ENCODE measurements at places on chromosomes 1 and 21.

GRCh38 chr1:153231785-153232184 lies 14.4 kb downstream of the PRR9 start:
- DNase-seq = no peak

DNA sequence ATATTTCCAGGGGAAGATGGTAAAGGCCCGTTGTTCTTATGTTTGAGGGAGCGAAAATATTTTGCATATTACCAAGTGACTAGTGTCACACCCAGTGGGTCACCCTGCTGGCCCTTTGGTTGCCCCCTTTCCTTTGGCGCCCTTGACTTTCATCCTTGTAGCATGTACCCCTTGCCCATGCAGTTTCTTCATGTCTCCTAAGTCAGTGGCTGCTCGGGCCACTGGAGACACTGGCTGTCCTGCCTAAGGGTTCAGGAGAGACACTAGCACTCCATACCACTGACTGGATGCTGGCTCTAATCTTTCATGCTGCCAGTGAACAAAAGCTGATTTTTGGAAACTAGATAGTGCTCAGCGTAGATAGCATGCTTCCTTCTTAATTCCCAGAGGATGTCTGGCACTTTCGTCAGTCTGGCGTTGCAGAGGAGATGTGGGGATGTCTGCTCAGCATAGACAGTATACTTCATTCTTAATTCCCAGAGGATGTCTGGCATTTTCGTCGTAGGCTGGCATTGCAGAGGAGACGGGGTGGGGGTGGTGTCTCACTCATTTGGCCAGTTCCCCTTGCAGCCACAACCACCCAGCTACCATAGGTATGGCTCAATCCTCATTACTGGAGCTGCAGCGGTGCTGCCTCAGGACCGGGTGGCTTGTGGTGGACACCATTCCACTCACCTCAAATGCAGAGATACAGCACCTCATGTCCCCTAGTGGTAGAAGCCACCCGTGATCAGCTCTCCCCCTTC lies 770.9 kb upstream of the TPTE start:
- DNase-seq = no peak

DNA sequence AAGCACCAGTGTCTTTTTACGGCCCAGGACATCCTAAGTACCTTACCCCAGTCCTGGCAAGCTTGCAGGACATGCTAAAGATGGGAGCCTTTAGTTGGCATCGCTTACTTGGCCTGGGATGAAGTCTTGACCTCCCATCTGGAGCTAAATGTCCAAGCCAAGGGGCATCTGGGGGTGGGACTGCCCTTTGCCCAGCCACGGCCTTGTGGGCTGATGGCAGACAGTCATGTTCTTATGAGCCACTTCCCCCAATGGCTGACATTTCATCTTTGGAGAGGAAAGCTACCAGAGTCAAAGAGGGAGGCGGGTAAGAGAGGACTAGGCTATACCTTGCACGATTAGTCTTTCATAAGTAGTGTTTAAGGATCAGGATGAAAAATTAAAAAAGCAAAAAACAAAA lies 32.2 kb downstream of the OPTC start:
- no peak for DNase-seq

- no peak for DNase-seq
Measured at GRCh38 chr1:68959461-68960030, 462.7 kb upstream of the DEPDC1 start.

All from GM06990 (cell line).